ENCODE measurements at places on chromosomes 4 and X. TPM values are rescaled to one million over a fixed set of nuclear protein-coding genes. Genes with fewer than 3 reads are reported as not detected.

The RPA4 gene
- total RNA-seq: not detected

The GRID2 gene
- total RNA-seq: not detected

The PPA2 gene
- 69.0 TPM for total RNA-seq

The SATL1 gene
- total RNA-seq: not detected

The SLIT2 gene
- total RNA-seq: 24.1 TPM

The UGT2B15 gene
- total RNA-seq: not detected

The SPINK2 gene
- total RNA-seq: not detected

The FAM184B gene
- under 0.01 TPM for total RNA-seq

The HTRA3 gene
- total RNA-seq: 14.6 TPM

The HSD17B13 gene
- total RNA-seq: not detected

The BTK gene
- total RNA-seq: not detected

The MGARP gene
- 48.2 TPM for total RNA-seq

The DOK7 gene
- total RNA-seq: not detected

The ART3 gene
- not detected for total RNA-seq
